ENCODE measurements at places on chromosomes 2 and 18.

GRCh38 chr2:113203217-113203530 is 29.4 kb downstream of the PSD4 start:
- no peak for DNase-seq

- DNase-seq = no peak
These were observed 186.3 kb downstream of the SLC8A1 start for GRCh38 chr2:40265602-40266001.

GRCh38 chr2:173740639-173741038 is 224.5 kb downstream of the SP3 start:
- DNase-seq = no peak

- DNase-seq = no peak
These were observed 73.8 kb downstream of the TMEM18 start for GRCh38 chr2:603427-603826.

GRCh38 chr2:166572937-166573336 is 78.9 kb upstream of the SCN7A start:
- DNase-seq = no peak

GRCh38 chr2:224042191-224042696 is 3.2 kb upstream of the SERPINE2 start:
- DNase-seq = no peak
